ENCODE measurements at places on chromosomes 12 and 14.

- no peak for DNase-seq
Observed at GRCh38 chr12:67517181-67517887, 131.2 kb upstream of the DYRK2 start.

GRCh38 chr12:26058818-26059217 is 66.0 kb downstream of the BHLHE41 start:
- DNase-seq, result no peak

- no peak for DNase-seq
Observed at GRCh38 chr12:2892246-2892645, 1.6 kb downstream of the TULP3 start.

DNA sequence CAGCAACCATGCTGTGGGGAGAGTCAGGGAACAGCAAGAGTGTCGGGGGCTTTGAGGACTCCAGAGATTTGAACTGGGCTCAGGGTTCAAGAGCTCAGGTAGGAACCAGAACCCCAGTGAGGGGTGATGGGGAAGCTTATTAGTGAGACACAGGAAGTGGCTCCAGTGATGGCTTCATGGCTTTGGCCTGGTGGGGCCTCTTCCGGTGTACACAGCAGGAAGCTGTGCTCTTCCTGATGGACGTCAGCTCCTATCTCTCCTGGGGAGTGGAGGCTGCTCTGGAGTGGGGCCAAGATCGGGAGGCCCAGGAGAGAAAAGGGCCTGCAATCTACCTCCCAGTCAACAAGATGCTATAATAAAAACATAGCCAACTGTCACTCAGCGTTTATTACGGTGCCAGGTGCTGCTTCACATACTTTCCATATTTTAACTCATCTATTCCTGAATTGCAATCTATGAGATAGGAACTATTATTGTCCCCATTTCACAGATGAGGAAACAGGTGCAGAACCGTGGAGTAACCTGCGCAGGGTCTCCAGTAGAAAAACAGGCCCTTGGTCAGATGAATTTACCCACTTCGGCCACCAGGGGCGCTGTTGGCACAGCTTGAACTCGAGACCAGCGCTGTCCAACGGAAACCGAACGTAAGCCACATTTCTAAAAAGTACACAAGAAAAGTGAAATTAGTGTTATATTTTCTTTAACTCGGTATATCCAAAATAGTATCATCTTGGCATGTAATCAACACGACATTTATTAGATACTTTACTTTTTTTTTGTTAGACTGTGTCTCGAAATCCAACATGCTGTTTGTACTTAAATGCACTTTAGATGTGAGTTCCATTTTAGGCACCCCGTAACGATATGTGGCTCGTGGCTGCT is 63.6 kb upstream of the DLK1 start:
- DNase-seq, result peak; percentile 35

- DNase-seq, result no peak
Observed at GRCh38 chr14:76413106-76413961, 37.4 kb downstream of the ESRRB start.

DNA sequence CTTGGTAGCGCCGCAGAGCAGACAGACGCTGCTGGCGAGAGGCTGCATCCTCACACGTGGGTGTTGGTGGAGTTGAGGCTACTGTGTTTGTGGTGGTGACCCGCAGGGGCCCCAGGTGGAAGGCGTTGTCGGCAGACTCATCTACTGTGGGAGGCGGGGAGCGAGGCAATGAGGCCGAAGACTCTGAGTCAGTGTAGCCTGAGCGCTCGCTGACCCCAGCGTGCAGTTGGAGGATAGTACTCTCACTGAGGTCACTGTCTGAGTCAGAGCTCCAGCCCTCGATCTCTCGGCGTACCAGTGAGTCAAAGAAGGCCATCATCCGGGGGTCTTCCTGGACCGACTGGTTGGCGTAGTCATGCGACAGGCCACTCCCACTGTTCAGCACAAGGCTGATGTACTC is 76.0 kb upstream of the ACTN1 start:
- DNase-seq, result no peak

DNA sequence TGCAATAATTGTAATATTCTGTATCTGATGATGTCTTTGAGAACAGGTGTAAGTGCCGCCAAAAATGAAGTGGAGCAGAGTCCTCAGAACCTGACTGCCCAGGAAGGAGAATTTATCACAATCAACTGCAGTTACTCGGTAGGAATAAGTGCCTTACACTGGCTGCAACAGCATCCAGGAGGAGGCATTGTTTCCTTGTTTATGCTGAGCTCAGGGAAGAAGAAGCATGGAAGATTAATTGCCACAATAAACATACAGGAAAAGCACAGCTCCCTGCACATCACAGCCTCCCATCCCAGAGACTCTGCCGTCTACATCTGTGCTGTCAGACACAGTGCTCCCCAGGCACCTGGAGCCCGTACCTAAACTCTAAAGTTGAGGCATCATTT is 268.7 kb downstream of the DAD1 start:
- DNase-seq, result no peak

GRCh38 chr14:52755607-52756316 is 25.8 kb downstream of the STYX start:
- no peak for DNase-seq

- DNase-seq, result no peak
Observed at GRCh38 chr12:62320054-62320453, 59.9 kb downstream of the USP15 start.

- DNase-seq, result no peak
Observed at GRCh38 chr12:109458771-109459208, 18.3 kb downstream of the KCTD10 start.

GRCh38 chr14:89702876-89703200 is 251.7 kb downstream of the EFCAB11 start:
- DNase-seq, result peak; percentile 61

DNA sequence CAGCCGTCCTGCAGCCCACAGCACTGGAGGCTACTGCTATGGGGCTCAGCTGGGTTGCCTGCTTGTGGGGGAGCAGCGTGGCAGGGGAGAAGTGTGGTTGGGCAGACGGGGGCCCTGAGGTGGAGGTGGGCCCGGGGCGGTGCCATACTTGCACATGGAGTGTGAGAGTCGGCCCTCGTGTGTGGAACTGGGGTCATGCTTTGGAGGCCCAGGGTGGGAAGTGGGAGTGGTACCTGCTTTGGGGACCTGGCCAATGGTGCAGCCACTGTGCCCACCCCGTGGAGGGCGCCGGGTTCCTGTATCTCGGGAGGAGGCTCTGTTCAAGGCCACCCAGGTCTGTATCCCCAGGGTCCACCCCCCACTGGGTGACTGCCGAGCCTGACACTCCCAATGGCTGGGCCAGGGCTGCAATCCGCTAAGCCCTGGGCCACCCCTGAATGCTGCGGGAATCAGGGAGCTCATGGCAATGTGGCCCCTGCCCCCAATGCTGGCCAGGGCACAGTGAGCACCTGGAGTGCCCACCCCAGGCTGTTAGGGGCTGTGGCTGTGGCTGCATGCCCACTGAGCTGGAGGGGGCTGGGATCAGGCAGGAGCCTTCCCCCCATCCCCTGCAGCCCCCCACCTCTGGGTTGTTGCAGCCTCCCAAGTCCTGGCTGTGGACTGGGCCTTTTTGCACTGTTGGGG is 157.9 kb upstream of the SLC38A2 start:
- DNase-seq, result no peak

GRCh38 chr12:125861299-125862281 is 796.4 kb downstream of the AACS start:
- no peak for DNase-seq

GRCh38 chr14:92575061-92575747 is 61.6 kb downstream of the RIN3 start:
- no peak for DNase-seq

GRCh38 chr12:55670276-55670675 is 33.6 kb downstream of the OR10P1 start:
- DNase-seq, result no peak

DNA sequence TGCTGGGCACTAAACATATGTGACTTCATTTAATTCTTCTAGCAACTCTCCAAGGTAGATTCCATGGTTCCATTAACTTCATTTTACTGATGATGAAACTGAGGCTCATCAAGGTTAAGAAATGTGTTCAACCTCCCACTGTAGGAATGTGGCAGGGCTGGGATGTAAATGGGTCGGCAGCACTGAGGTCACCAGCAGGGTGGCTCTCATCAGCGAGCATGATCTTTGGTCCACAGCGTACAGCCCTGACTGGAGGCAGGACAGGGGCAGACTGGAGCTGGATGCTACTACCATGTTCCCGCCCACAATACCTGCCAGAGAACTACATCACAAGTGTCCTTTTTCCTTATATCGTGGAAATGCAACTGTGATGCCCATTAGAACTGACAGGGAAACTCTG is 4.6 kb downstream of the APPL2 start:
- DNase-seq, result no peak

Measured in DMS79 treated with DMSO at 0.1 percent for 48 hours (cell line).